ENCODE measurements at places on chromosomes 7 and 10.

DNA sequence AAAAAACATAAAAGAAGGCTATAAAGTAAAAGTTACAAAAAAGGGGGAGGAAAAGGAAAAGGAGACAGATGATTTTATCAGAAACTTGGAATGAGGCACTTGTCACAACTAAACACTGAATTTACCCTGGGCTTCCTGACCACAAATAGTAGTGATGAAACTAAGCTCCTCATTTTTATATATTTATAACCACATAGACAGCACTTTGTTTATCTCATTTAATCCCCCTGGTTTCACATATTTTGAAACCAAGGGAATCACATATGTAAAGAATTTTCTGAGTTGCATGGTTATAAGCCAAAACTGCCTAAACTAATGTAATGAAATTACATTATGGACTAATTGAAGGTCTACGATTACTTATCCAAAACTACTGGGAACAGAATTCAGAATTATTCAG is 39.6 kb upstream of the MET start:
- no peak for DNase-seq

DNA sequence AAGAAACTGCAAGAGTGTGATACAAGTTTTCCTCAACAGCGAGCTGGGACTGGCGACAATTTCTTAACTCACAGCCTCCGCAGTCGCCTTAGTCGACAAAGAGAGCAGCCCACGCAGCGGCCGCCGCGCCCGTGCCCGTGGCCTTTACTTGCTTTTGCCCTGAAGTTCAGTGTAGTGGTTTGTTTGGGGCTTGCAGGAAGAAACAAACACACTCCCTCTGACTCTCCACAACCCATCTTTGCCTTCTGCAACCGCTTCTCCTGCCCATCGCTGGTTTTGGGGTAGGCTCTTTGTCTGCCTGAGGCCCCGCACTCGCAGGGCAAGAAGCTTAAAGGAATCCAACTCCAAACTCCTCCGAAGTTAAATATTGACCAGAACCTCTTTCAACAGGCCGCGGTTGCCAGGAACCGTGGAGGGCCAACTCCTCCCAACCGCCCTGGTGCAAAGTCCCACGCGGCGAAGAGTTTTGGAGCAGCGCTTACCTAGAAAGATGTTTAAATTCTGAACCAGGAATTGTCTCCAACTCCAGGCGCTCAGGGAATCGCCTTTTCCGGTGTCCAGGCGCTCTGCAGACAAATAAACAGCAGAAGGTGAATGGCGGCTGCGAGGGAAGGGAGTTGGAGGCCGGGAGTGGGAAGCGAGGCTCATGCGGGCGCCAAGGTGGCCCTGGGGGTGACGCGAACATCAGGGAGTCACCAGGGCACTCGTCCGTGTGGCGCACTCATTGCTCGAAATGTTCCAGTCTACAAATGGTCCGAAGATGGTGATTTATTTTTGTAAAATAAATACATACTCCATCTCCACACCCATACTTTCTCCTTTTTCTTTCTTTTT is 8.3 kb downstream of the HOXA4 start:
- DNase-seq, result peak; percentile 33

DNA sequence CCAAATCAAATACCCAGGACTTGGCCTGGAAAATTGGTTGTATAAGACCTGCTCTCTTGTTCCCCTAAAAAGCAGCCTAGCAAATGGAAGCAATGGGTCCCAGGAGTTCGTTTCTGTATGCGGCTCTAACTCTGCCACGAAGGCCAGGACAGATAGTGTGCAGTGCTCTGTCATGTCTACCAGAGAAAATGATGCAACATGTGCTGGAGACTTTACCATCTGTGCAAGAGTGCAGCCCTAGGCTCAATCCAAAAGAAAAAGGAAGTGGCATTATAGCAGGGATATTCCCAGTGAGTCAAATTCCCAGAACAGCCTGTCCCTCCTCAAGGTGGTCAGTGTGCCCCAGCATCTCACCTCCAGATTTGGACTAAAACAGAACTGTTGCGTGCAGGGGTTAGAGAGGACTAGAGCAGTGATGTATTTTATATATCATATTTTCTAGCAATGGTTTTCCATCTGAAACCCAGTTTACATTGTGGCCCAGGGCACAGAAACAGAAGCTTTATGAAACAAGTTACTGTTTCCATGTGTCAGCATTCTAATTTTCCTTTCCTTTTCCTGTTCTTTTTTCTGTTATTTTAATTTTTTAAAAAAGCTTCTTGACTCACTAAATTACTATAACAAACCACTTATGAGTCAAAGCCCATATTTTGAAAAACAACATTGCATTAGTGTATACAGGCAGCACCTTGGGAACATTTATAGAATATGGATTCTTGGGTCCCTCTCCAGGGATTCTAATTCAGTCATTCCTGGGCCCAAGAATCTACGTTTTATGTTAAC is 311.2 kb downstream of the RNLS start:
- no peak for DNase-seq

GRCh38 chr10:94131885-94132284 is 138.2 kb downstream of the PLCE1 start:
- no peak for DNase-seq

DNA sequence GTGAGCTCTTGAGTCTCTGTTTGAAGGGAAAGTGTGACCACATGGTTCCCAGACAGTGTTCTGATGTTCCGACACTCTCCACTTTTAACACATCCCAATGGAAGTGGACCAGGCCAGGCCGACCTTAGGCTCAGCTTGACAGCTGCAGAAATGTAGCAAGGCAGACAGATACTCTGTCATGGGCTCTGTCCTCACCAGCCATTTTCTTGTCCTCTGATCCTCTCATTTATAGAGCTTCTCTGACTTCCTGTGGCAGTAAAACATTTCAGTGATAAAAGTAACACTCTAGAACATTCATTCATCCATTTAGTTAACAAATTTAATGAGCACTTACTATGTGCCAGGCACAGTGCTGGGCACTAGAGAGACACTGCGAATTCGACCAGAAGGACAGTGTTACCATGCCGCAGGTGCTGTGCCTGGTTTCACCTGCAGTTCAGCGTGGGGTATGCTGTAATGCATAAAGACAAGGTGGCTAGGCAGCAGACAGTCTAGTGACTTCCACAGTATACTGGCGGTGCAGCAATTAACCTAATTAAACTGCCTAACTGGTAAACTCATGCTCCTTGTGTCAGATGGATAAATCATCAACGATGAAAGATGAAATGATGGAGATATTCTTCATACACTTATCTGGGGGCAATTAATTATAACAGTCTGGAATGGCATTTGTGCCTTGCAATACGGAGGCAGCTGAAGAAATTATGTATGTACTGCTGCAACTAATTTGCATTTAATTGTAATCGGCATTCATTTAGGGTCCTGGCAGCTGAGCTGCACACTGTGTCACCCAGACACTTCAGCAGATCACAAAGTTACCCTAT is 188.1 kb downstream of the NRP1 start:
- no peak for DNase-seq

GRCh38 chr10:113180401-113181154 is 230.5 kb downstream of the TCF7L2 start:
- no peak for DNase-seq

DNA sequence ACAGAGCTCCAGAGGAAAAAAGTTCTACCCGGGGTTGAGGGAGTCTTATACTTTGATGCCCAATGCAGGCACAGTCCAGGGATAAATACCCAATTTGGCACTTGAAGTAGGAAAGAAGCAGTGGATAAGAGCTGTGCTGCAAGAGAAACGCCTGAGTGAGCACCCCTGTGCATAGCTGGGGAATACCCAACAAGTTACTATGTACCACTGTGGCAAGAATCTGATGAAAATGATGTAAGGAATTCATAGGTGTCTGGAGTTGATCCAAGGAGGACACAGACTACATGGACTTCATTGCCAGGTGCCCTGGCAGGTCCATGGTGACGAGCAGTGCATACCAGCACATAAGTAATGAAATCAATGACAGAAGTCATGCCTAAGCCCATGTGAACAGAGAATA is 183.7 kb upstream of the FEZF1 start:
- DNase-seq, result no peak

DNA sequence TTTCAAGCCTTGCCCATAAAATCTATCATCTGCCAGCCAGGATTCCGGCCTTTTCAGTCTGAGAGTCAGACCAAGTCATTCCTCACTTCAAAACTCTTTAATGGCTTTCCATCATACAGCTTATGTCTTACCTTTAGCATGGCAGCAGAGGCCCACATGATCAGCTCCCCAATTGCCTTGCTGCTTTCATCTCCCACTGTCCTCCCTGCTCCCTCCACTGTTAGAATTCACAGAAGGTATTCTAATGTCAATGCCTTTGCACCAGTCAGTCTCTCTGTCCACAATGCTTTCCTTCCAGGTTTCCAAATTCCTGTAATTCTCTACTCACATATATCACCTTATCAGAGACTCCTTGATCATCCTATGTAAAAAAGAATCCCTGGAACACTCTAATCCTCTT is 37.2 kb downstream of the SEMA3E start:
- no peak for DNase-seq

DNA sequence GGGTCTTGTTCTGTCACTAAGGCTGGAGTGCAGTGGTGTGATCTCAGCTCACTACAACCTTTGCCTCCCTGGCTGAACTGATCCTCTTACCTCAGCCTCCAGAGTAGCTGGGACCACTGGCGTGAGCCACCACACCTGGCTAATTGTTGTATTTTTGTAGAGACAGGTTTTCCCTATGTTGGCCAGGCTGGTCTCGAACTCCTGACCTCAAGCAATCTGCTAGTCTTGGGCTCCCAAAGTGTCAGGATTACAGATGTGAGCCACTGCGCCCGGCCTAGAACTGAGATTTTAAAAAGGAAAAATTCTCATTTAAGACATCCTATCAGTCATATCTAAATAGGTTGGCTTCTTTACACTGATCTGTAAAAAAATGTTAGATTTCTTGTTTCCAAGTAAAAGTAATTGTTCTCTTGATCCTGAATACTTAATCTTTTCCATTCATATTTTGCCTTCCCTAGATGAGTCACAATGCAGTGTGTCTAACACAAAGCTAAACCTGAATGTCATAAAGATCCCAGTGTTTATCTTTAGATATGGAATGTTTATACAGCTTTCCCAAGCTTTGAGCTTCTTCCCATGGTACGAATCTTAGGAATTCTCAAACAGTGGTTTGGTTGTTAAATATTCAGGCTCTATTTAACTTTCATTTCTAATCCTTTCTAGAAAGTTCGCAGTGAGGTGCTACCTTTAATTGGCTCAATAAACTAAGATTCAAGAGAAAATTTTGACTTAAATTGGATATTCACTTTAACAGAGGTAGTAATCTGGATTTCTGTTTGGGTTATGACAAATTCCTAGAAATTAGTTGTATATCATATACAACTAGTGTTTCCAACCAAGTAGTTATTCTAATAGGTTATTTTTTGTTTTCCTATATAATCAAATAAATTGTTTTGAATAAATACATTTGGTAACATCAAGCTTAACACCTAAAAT is 12.1 kb upstream of the LAMB1 start:
- no peak for DNase-seq

GRCh38 chr10:10676972-10677371 is 340.7 kb upstream of the CELF2 start:
- no peak for DNase-seq

- DNase-seq, result no peak
Measured at GRCh38 chr7:127654404-127655394, 2.7 kb downstream of the SND1 start.

GRCh38 chr10:95241533-95241932 is 47.5 kb downstream of the ACSM6 start:
- no peak for DNase-seq

DNA sequence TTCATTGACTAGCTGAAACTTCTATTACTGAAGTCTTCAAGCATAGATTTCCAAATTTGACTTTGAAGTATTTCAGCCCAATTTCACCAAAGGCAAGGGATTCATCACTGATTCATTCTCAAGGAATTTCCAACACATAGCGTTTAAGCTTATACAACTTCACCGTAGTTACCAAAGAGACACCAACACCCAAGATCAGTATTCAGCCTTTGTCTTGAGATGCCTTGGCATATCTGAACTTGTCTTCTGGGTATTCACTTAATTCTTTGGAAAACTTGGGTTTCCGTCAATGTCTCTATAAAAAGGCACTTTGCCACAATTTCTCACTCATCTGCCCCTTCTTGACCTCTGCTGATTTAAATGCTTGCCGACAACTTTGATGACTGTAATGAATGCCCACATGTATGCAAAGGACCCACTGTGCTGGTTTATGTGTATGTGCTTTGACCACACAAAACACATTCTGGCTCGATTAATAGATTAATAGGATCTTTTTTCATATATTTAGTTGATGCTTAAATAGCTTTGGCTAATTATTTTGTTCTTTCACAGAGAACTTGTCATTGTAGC is 49.6 kb downstream of the TES start:
- no peak for DNase-seq

DNA sequence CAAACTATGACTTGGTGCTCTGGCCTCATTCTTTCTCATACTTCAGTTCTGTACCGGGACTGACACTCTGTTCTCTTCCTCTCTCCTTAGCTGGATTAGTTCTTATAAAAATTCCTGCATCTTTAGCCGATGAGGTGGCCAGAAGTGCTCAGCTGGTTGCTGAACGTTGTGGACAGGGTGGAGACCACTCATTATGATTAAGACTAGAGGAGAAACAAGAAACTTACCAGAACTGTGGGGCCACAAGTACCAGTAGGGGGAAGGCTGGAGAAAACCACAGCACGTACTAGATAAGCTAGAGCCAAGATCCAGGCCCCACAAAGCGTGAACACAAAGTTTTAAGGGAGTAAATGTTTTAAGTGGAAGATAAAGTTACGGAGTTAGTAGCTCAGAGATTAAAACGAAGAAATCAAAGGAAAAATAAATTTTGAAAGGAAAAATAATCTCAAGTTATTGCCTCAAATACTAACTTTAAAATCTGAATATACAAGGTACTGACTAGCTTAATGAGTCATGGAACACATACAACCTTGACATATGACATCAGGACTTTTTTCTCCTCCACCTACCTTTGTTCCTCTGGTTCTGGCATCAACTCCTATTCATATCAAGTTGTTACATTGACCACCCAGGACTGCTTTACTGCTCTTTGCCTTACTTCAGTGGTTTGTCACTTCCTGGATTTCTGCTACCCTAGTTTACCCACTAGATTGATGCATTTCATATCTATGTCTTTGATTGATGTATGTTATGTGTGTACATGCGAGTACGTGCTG is 469.0 kb downstream of the TFEC start:
- DNase-seq, result no peak

- peak; percentile 57 for DNase-seq
Measured at GRCh38 chr10:103241262-103242011, 4.2 kb upstream of the RPEL1 start.

DNA sequence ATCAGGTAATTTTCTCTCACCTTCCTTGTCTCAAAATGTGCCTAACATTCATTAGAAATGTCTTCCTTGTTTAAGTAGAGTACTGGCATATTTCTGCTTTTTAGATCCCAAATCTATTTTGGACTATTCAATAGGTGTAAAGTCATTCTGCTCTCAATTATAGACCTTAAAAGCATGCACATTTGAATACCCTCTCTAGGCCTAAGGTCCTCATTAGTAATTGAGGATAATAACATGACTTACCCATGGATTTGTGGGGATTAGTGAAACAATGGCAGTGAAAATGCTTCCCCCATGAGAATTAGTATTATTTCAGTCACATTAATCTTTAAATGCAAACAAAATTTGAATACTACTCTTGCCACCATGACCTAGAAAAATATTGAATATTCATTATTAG is 1073.0 kb upstream of the CELF2 start:
- no peak for DNase-seq

GRCh38 chr10:63491588-63492316 is 26.0 kb upstream of the JMJD1C start:
- no peak for DNase-seq
